Calu3 (cell line): ENCODE measurements at places on chromosomes 2 and 18. TPM values are rescaled to one million over a fixed set of nuclear protein-coding genes. Genes with fewer than 3 reads are reported as not detected.

CDKL4 gene
- total RNA-seq: 0.83 and 1.3 TPM in 2 replicates

MLPH gene
- 39.8 and 47.2 TPM in 2 replicates for total RNA-seq

CCL20 gene
- 25.4 and 39.9 TPM in 2 replicates for total RNA-seq

PRSS56 gene
- total RNA-seq: not detected in 2 replicates

UGT1A1 gene
- 26.7 and 43.9 TPM in 2 replicates for total RNA-seq
